ENCODE measurements at places on chromosomes 7 and 10. TPM values are rescaled to one million over a fixed set of nuclear protein-coding genes. Genes with fewer than 3 reads are reported as not detected.

The PHYHIPL gene
- total RNA-seq: not detected

The CDH23 gene
- total RNA-seq: 9.7 TPM

The LRRTM3 gene
- total RNA-seq: not detected

The KCND2 gene
- total RNA-seq: 2.9 TPM

DNA sequence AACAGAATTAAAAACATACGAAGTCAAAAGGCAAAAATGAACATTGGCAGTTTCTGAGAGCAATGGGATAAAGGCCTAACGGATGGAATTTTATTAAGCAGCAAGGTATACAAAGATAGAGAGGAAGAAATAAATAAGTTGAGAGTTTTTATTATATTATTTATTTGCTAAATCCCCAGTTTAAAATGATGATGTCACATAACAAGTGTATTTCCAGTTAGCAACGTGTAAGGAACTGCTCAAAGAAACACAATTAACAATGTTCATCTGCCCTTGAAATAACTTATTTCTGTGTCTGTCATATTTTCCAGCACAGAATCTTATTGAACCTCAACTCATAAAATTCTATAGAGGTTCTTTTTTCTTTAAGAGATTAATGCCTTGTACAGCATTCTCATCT, 108.6 kb upstream of the TMEM106B start:
- no peak for DNase-seq

- DNase-seq: no peak
Measured at GRCh38 chr7:71255537-71256178, 123.7 kb downstream of the GALNT17 start.

DNA sequence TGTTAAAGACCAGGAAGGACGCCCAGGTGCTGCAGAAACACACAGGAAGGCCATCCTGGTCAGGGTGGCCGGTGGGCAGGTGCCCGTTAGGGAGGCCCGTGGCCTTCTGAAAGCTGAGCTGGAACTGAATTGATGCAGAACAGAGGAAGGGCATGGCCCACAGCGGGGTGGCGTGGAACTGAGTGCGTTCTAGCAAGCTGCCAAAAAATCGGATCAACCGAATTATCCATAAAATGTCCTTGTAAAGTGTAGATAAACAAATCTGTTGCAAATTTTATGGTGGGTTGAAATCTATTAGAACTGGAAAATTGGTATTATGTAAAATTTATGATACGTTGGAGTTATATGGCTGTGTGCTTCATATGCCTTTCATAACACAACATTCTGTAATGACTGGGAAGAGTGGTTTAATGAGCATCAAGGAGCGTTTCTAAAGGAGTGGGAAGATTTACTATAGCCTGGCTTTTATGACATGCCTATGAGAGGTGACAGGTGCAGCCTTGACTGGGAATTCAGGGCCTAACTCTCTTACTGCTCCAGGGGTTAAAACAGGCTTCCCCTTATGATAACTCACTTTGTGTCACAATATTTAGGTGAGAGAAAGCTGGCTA, 108.1 kb downstream of the GPR26 start:
- no peak for DNase-seq

DNA sequence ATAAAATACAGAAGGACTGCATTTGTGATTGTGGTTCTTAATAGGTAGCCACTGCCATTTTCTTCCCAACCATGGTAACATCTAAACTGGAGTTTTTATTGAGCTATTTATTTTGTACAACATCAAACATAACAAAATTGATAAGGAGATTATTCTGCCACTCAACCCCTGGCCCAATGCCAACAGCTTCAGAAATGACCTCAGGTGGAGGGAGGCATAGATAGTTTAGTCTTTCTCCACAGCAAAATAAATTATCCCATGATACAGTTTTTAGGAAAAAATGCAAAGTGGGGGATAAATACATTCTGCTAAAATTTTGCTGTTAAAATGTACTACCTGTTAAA, 57.6 kb downstream of the LRRTM3 start:
- DNase-seq: no peak

DNA sequence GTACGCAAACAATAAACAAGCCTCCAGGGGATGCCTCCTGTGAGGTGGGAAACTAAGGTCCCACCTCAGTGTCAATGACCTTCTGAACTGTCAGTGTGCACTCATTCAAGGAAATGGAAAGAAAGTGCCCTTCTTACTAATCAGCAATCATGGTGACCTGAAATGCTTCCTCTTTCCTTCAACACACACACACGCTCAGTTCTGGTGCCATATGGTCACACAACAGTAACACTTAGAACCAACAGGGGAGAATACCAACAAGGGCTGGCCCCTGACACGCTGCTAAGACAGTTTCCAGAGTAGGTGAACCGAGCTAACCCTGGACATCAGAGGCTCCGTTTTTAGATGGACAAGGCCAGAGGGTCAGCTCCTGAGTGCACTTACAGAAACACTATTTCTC, 42.1 kb upstream of the EFCAB10 start:
- DNase-seq: no peak

DNA sequence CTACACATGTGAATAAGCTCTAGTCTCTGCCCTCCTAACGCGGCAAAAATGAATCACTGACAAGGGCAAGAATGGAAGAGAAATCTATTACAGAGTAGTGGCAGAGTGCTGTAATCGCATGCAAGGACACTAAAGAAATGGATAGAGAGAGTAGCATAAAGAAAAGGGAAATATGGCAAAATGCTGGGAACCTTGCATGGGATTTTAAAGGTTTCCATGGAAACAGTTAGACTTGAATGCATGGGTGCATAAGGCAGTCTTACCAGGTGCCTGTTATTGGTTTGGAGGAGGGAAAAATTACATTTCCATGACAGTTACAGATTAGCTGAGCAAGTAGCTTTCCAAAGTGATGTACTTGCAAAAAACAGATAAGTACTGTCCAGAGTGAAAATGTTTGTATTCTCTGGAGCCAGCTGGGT, 233.4 kb downstream of the PTN start:
- DNase-seq: no peak
